Upper lobe of right lung (tissue), 1 donor: ENCODE measurements at places on chromosomes 1 and 21. TPM values are rescaled to one million over a fixed set of nuclear protein-coding genes. Genes with fewer than 3 reads are reported as not detected.

DNA sequence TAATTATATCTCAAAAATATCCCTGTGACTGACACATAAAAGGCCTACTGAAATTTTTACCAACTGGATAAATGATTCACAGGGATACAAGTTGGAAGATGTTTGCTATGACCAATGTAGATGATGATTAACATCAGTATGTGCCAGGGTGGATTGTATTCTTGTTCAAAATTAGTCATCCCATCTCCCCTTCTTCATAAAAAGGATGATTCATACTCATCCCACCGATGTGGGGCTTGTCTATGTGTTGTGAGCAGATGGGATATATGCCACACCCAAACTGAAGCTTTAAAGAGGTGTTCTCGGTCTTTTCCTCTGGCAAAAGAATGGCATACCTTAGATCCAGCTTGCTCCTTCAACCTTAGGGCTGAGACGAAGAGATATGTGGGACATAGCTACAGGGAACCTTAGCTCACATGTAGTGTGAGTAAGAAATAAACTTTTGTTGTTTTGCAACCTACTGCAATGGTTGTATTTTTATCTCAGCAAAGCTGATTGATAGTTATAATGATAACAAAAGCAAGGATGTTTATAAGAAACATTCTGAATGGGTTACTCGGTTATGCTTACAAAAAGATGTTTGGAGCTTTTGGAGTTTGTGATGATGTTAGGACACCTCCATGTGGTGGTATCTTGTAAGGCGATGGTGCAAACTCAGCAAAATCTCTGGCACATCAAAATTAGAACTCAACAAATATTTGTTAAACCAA lies 29.4 kb downstream of the SPATA17 start:
- DNase-seq = no peak

DNA sequence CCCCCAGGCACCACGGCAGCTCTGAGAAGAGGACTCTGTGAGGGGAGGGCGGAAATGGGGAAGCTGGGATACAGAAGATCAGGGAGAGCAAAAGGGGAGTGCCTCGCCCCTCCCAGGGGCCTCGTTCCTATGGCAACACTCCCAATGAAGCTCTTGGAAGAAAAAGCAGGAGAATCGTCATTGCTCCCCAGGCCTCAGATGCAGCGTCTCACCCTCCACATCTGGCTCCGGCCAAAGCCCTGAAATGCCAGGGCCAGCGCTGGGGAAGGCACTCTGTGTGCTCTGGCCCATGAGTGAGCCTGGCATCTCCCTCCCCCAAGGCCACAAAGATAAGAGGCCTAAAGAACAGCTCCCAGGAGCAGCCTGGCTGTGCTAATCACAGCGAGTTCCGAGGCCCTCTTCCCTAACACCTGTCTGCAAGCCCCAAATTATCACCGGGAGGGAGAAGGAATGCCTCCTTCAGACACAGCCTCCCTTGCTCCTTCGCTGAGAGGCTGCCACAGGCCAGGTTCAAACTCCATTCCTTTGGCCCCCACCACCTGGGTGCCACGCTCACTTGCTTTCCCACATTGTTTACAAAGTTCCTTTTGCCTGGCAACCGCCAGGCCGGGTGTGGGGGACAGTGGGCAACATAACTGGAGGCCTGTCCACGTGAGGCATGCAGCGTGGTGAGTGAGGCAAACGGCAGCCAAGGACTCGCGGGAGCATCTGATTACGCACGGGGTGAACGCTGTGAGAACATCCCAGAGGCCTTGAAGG lies 27.8 kb downstream of the ECE1 start:
- no peak for DNase-seq

GRCh38 chr1:7454052-7454815 lies 316.9 kb upstream of the VAMP3 start:
- no peak for DNase-seq

SLC44A3 gene
- 31.6 TPM for total RNA-seq

GRCh38 chr1:201171063-201172036 lies 17.1 kb upstream of the TMEM9 start:
- DNase-seq = no peak

DNA sequence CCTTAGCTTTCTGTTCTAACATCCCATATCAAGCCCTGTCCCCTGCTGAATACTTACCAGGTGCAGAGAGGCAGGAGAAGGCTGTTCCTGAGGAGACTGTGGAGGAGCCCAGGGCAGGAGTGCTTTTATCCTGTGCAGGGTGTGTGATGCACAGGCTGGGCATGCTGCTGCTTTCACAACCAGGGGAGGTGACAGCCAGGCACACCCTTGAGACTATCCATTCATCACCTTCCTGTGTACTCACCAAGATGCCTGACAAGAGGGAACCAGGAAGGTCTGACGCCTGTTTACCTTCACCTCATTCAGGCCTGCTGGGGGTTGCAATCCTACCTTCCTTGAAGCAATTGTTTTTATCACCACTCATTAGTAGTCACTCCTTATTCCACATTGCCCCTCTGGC lies at the start of gene LCE3E:
Gene LCE3E (minus strand): TSS at position 100 of the 400 bp plus-strand sequence. CDS start 572 bp downstream, outside the sequence.
- no peak for DNase-seq

GRCh38 chr1:24322470-24323177 lies 3.5 kb downstream of the GRHL3 start:
- DNase-seq = no peak

LCE3C gene
- total RNA-seq = not detected

DNA sequence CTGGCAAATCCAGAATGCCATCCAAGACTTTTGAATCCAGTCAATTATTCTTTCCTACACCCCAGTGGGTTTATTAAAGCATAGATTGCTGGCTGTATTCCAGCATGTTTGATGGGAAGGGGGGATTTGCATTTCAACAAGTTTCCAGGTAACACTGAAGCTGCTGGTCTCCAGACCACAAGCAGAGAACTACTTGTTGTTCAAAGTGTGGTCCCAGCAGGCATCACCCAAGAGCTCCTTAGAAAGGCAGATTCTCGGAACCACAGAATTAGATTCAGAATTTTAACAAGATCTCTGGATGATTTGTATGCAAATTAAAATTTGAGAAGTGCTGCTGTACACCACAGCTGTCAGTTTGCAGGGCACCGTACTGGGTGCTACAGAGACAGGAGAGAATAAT lies 216.3 kb upstream of the FAM78B start:
- DNase-seq = no peak

GRCh38 chr1:44108241-44108640 lies 10.4 kb upstream of the KLF17 start:
- no peak for DNase-seq

- DNase-seq = no peak
These were observed 51.2 kb downstream of the EPHB2 start for GRCh38 chr1:22761821-22762220.

CR1 gene
- total RNA-seq = 11.4 TPM

INKA2 gene
- total RNA-seq = 13.3 TPM

LCE1D gene
- total RNA-seq = not detected

GRCh38 chr1:178275553-178275952 lies 181.6 kb downstream of the RASAL2 start:
- DNase-seq = no peak

LEPR gene
- total RNA-seq = 38.0 TPM

DNA sequence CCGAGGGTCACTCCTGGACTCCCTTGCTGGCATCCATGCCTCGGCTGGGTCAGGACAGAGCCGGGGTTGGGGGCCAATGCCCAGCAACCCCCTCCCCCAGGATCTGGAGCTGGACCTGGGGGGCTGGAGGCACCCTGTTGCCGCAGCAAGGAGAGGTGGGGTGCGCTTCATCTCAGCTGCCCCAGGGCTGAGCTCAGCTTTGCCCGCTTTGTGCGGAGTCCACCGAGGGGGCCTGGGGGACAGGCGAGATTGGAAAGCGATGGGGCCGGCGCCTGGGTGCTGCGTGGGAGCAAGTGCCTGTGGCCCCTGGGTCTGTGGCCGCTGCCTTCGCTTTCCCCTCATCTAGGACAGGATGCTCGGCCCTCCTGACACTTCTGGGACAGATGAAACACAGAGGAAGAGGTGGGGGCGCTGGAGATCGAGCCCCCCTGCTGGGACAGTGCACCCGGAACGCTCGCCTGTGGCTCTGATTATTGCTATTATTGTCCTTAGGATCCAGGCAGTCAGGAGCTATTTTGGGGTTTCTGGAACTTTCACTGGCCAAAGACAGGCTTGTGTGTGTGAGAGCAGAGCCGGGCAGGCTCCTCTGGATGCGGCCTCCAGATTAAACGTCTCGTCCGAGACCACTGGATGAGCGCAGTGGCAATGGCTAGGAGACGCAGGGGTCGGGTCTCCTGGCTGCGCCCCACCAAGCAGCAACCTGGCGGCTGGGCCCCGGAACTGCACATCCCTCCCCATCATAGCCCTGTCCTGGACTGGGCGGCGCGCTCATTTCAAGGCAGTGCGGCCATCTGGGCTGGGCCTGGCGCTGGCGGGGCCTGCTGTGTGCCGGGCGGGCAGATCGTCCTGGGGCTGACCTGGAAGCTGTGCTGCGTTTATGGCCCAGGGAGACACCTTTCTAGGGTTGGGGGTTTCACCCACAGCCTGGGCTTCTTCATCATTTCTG lies 13.8 kb downstream of the PRDM16 start:
- no peak for DNase-seq

DNA sequence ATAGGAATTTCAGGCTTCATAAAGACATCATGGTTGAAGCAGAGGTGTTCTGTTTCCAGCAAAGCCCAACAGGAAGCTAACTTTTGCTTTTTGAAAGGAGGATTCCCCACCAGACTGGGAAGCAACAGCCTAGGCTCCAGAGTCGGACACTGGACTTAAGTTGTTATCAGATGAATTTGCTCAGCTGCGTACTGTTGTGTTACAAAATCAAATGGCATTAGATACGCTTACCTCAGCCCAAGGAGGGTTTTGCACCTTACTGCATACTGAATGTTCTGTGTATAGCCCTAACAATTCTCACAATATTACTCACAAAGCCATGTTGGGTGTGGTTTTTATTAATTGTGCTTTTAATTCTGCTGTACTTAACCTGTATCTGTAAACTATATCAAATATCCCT lies 547 bp upstream of the CHIA start:
- DNase-seq = no peak

CLCA4 gene
- not detected for total RNA-seq

- peak; percentile 58 for DNase-seq
These were observed 19.6 kb upstream of the C2CD2 start for GRCh38 chr21:41973427-41973831.

- DNase-seq = no peak
These were observed 33.5 kb downstream of the PCAT6 start for GRCh38 chr1:202844259-202844658.

GRCh38 chr1:174194461-174194860 lies 35.1 kb downstream of the RABGAP1L start:
- no peak for DNase-seq

GRCh38 chr1:246679794-246680177 lies 44.4 kb upstream of the SCCPDH start:
- no peak for DNase-seq

TNFAIP8L2 gene
- 10.3 TPM for total RNA-seq

SLC45A3 gene
- total RNA-seq = 8.6 TPM

KLHDC9 gene
- 3.2 TPM for total RNA-seq

DNA sequence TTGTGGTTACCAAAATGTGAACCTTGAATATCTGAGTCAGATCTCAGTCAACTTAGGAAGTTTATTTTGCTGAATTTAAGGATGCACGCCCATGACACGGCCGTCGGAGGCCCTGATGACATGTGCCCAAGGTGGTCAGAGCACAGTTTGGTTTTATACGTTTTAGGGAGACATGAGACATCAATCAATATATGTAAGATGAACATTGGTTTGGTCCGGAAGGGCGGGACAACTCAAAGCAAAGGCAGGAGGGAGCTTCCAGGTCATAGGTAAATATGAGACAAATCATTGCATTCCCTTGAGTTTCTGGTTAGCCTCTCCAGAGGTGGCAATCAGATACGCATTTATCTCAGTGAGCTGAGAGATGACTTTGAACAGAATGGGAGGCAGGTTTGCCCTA lies 1.0 kb upstream of the PRMT2 start:
- DNase-seq = peak; percentile 53

NUP210L gene
- total RNA-seq = 2.1 TPM

DNA sequence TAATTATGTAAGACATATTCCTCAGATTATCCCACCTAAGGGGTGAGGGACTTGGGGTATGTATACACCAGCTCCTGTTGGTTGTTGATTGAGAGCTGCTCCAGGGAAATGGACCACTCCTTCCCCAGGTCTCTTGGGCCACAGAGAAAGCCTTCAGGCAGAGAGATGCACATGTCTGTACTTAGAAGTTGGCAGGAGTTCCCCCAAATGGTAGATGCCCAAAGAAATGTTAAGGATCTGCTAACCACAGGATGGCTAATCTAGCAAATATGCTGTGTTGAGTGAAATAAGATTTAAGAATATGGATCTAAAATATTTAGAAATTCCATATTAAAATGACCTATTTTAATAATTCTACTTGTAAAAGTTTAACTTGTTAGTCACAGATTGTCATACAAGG lies 100.8 kb upstream of the DNAH14 start:
- no peak for DNase-seq

GRCh38 chr21:19353256-19353655 lies 949.7 kb upstream of the TMPRSS15 start:
- DNase-seq = no peak

DNA sequence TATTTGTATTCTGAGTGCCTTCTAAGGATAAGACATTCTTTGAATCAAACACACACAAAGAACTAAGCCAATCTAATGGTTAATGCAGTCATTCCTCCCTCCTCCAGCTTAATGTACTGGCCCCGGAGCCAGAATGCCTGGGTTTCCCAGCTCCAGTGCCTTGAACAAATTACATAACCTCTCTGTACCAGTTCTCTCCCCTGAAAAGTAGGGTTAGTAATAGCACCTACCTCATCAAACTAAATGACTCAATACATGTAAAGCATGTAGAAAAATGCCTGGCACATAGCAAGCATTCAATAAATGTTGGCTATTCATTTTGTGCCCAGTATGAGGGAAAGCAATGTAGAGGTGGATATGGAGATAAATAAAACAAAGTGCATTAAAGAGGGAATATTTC lies 14.0 kb downstream of the C1orf52 start:
- no peak for DNase-seq
